ENCODE measurements at places on chromosomes 4 and X. TPM values are rescaled to one million over a fixed set of nuclear protein-coding genes. Genes with fewer than 3 reads are reported as not detected.

RIBC1 gene
- 0.49 TPM for total RNA-seq

UGT2B15 gene
- not detected for total RNA-seq

XK gene
- total RNA-seq, result 11.0 TPM

XAGE1A gene
- not detected for total RNA-seq

COPS4 gene
- total RNA-seq, result 53.6 TPM

NAP1L5 gene
- 3.5 TPM for total RNA-seq

SYN1 gene
- total RNA-seq, result 13.9 TPM

ABLIM2 gene
- total RNA-seq, result 43.5 TPM

SPIN2A gene
- 0.22 TPM for total RNA-seq

HTRA3 gene
- total RNA-seq, result 119 TPM

BANK1 gene
- 0.08 TPM for total RNA-seq

NMU gene
- total RNA-seq, result not detected

FUNDC1 gene
- total RNA-seq, result 29.7 TPM

GJB1 gene
- not detected for total RNA-seq

ABCG2 gene
- 1.6 TPM for total RNA-seq

SPANXC gene
- total RNA-seq, result not detected

- H3K4me1 ChIP-seq, result no peaks in the 10 kb centered on the region
- no peaks in the 10 kb centered on the region for H3K36me3 ChIP-seq
- no peak overlapping the region for H3K27ac ChIP-seq
- no peak for DNase-seq
- no peaks in the 10 kb centered on the region for H3K27me3 ChIP-seq
- no peak overlapping the region for H3K4me3 ChIP-seq
Observed at GRCh38 chr4:107780665-107781064, 44.1 kb upstream of the SGMS2 start.

DNA sequence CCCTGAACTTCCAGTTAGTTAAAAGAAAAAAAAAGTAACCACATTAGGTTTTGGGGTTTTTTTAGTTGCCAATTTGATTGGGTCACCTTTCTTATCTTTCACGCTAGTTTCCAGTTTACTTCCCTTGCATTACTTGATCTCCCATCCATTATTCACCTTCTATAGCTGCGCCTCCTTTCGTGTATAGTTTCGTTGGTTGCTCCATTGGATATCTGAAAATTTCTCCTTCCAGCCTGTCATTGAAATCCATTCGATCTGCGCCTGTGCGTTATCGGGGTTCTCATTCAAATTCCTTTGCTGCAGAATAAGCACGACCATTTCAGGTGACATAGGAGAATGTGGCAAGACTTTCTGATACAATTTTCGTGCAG, 764 bp downstream of the TRAPPC11 start:
- DNase-seq, result no peak
- peaks cover 12% of the 10 kb centered on the region for H3K36me3 ChIP-seq
- H3K4me1 ChIP-seq, result peaks cover 36% of the 10 kb centered on the region
- no peaks in the 10 kb centered on the region for H3K27me3 ChIP-seq

- no peaks in the 10 kb centered on the region for H3K36me3 ChIP-seq
- H3K4me1 ChIP-seq, result no peaks in the 10 kb centered on the region
- no peaks in the 10 kb centered on the region for H3K27me3 ChIP-seq
- H3K4me3 ChIP-seq, result no peak overlapping the region
- DNase-seq, result no peak
Observed at GRCh38 chrX:10747975-10748374, 127.6 kb upstream of the MID1 start.

DNA sequence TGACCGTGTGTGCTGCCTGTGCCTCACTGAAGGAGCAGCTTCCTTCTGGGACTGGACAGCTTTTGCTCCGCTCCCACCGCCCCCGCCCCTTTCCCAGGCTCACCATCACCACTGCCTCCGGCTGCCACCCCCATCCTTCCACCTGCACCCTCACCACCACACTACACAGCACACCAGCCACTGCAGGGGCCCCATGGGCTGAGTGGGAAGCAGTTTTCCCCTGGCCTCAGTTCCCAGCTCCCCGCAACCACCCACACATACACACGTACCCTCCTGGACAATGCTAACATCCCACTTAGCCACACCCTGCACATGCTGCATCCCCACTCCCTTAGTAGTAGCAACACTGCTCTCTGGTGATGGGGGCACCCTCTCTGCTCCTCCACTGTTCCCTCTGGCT, 29.6 kb upstream of the COX18 start:
- no peak overlapping the region for H3K4me3 ChIP-seq
- no peak for DNase-seq
- no peaks in the 10 kb centered on the region for H3K4me1 ChIP-seq
- peaks cover 84% of the 10 kb centered on the region for H3K36me3 ChIP-seq
- no peaks in the 10 kb centered on the region for H3K27me3 ChIP-seq

- DNase-seq, result no peak
- H3K27me3 ChIP-seq, result no peaks in the 10 kb centered on the region
- no peak overlapping the region for H3K27ac ChIP-seq
- H3K36me3 ChIP-seq, result no peaks in the 10 kb centered on the region
Observed at GRCh38 chr4:2079926-2080325, 20.8 kb downstream of the NAT8L start.

GRCh38 chr4:163857903-163858302, 363.4 kb downstream of the TMA16 start:
- DNase-seq, result no peak
- no peaks in the 10 kb centered on the region for H3K27me3 ChIP-seq
- H3K36me3 ChIP-seq, result no peaks in the 10 kb centered on the region
- H3K27ac ChIP-seq, result no peak overlapping the region

- no peak for DNase-seq
- no peak overlapping the region for H3K27ac ChIP-seq
- H3K4me3 ChIP-seq, result peak overlapping the region; percentile 56
- peaks cover 11% of the 10 kb centered on the region for H3K4me1 ChIP-seq
- no peaks in the 10 kb centered on the region for H3K27me3 ChIP-seq
Observed at GRCh38 chrX:48972220-48973164, 848 bp upstream of the KCND1 start.

DNA sequence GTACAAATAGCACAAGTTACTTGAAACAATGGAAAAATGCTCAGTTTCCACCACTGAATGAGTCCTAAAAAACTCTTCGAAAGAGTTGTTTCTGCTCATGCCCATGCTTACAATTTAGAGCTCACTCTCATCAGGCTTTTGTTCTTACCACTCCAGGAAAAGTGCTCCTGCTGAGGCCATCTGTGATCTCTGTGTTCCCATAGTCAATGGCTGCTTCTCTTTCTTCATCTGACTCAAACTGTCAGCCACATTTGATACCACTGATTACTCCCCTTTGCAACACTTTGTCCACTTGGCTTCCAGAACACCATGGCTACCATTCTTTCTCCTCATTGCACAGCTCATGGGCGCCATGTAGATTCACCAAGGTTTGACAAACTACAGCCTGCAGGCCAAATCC, 80.0 kb upstream of the SLC34A2 start:
- H3K4me3 ChIP-seq, result no peak overlapping the region
- H3K27ac ChIP-seq, result no peak overlapping the region
- H3K36me3 ChIP-seq, result no peaks in the 10 kb centered on the region
- DNase-seq, result no peak
- H3K27me3 ChIP-seq, result peaks cover 7% of the 10 kb centered on the region
- no peaks in the 10 kb centered on the region for H3K4me1 ChIP-seq

DNA sequence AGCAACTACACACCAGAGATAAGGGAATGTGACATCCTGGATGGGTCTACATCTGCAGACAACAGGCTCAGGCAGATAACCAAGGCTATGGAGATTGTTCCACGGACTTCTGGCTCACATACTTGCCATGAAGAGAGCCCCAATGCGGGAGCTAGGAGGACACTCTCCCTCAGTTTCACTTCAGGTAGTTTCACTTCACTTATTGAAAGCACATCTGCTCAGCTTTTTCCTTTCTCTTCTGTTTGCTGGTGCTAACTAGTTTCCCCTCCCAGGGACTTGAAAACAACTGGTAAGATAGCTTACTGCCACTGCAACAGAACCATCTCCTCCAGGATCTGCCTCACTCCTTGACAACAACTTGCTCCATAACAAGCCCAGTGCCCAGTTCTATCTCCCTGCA, 1.4 kb upstream of the CT47C1 start:
- H3K27me3 ChIP-seq, result no peaks in the 10 kb centered on the region
- no peaks in the 10 kb centered on the region for H3K4me1 ChIP-seq
- no peaks in the 10 kb centered on the region for H3K36me3 ChIP-seq
- no peak for DNase-seq
- no peak overlapping the region for H3K27ac ChIP-seq

- H3K27ac ChIP-seq, result no peak overlapping the region
- H3K4me1 ChIP-seq, result peaks cover 37% of the 10 kb centered on the region
- no peak overlapping the region for H3K4me3 ChIP-seq
- no peaks in the 10 kb centered on the region for H3K27me3 ChIP-seq
- no peak for DNase-seq
Observed at GRCh38 chr4:75497133-75497532, 17.1 kb downstream of the RCHY1 start.

- H3K36me3 ChIP-seq, result no peaks in the 10 kb centered on the region
Observed at GRCh38 chr4:181289198-181289597, 954.0 kb upstream of the TENM3 start.

GRCh38 chr4:115491686-115492085, 378.3 kb upstream of the NDST4 start:
- DNase-seq, result no peak
- H3K27me3 ChIP-seq, result no peaks in the 10 kb centered on the region
- H3K36me3 ChIP-seq, result no peaks in the 10 kb centered on the region
- no peaks in the 10 kb centered on the region for H3K4me1 ChIP-seq
- H3K4me3 ChIP-seq, result no peak overlapping the region

DNA sequence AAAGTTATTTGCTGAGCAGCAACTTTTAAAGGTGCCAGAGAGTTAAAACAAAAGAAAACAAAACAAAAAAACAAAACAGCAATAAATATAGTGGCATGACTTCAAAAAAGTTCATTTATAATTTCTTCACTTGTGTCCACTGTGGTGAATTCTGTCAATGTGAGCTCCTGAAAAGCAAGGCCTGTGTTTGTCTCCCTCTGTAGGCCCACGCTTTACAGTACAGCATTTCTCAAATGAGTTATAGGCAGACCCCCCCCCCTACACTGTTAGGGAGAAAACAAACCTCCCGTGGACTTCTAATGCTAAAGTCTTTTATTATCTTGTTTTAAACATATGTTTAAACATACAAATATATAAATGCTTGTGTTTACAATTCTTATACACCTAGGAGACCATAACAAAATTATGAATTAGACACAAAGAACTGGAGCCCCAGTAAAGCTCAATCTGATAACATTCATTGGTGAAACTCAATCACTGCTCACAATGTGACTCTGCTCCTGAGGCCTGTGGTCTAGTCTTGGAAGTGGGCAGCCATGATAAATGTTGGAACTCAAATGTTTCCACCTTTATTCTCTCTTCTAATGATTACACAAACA, 47.0 kb upstream of the SCOC start:
- no peak overlapping the region for H3K27ac ChIP-seq
- no peaks in the 10 kb centered on the region for H3K36me3 ChIP-seq
- H3K27me3 ChIP-seq, result no peaks in the 10 kb centered on the region
- H3K4me3 ChIP-seq, result no peak overlapping the region
- no peaks in the 10 kb centered on the region for H3K4me1 ChIP-seq
- no peak for DNase-seq

GRCh38 chr4:56505269-56506130, at the start of gene ARL9:
ARL9 (plus strand) TSS chr4:56505791; CDS start chr4:56505863, 72 bp downstream.
- H3K36me3 ChIP-seq, result peaks cover 38% of the 10 kb centered on the region
- peak within 1 kb of the TSS; percentile 69 for H3K4me3 ChIP-seq
- H3K27me3 ChIP-seq, result peaks cover 17% of the 10 kb centered on the region

DNA sequence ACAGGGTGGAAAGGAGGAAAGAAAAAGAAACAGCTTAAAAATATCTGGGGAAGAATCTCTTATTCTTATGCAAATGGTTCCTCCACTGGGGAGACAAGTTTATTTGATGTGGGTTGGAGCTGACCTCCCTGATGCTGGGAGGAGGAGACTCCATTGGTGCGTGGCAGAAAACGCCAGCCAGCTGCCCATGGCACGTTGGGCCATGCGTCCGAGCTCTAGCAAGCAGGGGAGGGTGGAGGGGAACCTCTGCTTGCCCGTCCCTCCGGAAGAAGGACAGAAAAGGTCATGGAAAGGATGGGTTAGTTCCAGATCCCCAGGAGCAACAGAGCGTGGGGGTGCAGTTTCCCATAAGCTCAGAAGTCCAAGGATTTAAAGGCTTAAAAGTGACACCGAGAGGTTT, 210.4 kb downstream of the KLHL4 start:
- no peaks in the 10 kb centered on the region for H3K36me3 ChIP-seq
- DNase-seq, result no peak
- H3K4me3 ChIP-seq, result no peak overlapping the region
- H3K27ac ChIP-seq, result no peak overlapping the region
- no peaks in the 10 kb centered on the region for H3K27me3 ChIP-seq

DNA sequence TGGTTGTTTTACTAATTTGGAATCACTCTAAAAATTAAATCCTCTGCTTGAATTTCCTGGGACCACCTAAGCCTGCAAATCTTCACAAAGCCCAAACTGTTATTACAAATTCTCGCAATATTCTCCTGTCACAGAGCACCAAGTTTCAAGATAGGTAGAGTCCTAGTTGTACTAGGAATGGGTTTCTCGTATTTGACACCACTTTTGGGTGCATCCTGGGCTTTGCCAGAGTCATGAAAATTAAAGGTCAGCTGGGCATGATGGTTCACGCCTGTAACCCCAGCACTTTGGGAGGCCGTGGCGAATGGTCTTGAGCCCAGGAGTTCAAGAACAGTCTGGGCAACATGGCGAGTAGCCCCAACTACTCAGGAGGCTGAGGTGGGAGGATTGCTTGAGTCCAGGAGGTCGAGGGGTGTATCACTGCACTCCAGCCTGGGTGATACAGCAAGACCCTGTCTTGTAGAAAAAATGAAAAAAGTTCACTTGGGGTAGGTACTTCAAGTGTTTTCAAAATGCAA, 30.6 kb upstream of the MANBA start:
- peaks cover 23% of the 10 kb centered on the region for H3K36me3 ChIP-seq
- H3K4me1 ChIP-seq, result no peaks in the 10 kb centered on the region
- DNase-seq, result no peak
- H3K4me3 ChIP-seq, result no peak overlapping the region
- no peaks in the 10 kb centered on the region for H3K27me3 ChIP-seq

- no peak for DNase-seq
- no peaks in the 10 kb centered on the region for H3K27me3 ChIP-seq
- H3K4me1 ChIP-seq, result no peaks in the 10 kb centered on the region
- no peak overlapping the region for H3K4me3 ChIP-seq
- H3K36me3 ChIP-seq, result no peaks in the 10 kb centered on the region
Observed at GRCh38 chr4:73917081-73917501, 47.9 kb downstream of the CXCL1 start.

GRCh38 chr4:109978704-109979454, 66.2 kb downstream of the EGF start:
- no peaks in the 10 kb centered on the region for H3K4me1 ChIP-seq
- H3K4me3 ChIP-seq, result no peak overlapping the region
- no peaks in the 10 kb centered on the region for H3K36me3 ChIP-seq
- H3K27ac ChIP-seq, result no peak overlapping the region
